ENCODE measurements at places on chromosomes 11 and 22. TPM values are rescaled to one million over a fixed set of nuclear protein-coding genes. Genes with fewer than 3 reads are reported as not detected.
A peak's percentile ranks its signal among the peaks of the same experiment; 100 is the strongest.

DNA sequence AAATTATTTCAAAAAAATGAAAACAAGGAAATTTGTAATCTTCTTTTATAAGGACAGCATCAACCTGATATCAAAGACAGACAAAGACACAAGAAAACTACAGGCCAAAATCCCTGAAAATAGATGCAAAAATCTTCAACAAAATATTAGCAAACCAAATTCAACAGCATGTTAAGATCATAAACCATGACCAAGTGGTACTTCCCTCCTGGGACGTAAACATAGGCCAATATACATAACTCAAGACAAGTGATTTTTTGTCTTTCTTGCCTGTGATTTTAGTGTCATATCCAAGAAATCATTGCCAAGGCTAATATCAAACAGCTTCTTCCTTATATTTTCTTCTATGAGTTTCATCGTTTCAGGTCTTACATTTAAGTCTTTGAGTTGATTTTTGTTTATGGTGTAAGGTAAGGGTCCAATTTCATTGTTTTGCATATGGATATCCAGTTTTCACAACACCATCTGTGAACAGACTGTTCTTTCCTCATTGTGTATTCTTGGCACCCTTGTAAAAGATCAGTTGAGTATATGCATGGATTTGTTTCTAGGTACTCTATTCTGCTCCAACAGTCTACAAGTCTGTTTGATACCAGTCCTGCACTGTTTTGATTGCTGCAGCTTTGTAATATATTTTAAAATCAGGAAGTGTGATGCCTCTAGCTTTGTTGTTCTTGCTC is 50.0 kb downstream of the SBF2 start:
- no peak for DNase-seq

DNA sequence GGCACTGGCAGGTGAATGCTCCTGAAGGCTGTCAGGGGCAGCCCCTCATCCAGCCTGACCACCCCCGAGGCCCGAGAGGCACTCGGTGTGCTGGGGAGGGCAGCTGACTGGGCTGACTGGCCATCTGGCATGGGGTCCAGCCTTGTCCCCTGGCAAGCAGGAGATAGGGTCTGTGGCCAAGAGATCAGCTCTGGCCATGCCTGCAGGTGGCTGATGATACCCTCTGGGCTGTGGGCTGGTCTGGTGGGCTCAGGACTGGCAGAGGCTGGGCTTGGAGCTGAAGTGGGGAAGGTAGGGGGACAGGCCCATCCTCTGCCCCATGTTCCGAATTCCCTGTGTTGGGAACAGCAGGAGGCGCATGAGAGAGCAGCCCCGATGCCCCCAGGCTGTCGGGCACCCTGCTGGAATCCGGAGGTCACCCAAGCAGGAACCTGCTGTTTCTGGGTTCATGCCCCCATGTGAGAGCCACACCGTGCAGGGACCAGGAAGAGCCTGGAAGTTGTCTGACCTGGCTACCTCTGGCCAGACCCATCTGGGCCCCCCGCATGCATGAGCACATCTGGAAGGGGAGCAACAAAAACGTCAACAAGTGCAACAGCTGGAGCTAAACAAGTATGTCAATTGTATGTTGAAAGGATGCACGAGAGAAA is 527.0 kb downstream of the TBC1D22A start:
- no peak for DNase-seq

GLYAT gene
- polyA plus RNA-seq = 146 TPM

PRG3 gene
- polyA plus RNA-seq = 1.2 TPM

NFAM1 gene
- 0.72 TPM for polyA plus RNA-seq

GRCh38 chr11:126840201-126840886 is 160.2 kb downstream of the KIRREL3 start:
- DNase-seq = no peak

POLA2 gene
- 24.3 TPM for polyA plus RNA-seq

- no peak for DNase-seq
Measured at GRCh38 chr11:69914286-69915150, 95.3 kb upstream of the FGF3 start.

GRCh38 chr22:50604256-50605001 is 3.8 kb downstream of the MAPK8IP2 start:
- DNase-seq = no peak

PIK3C2A gene
- polyA plus RNA-seq = 66.4 TPM

GRCh38 chr11:31788085-31788484 is 23.0 kb downstream of the PAX6 start:
- DNase-seq = no peak

NXPE2 gene
- polyA plus RNA-seq = 0.37 TPM

GRCh38 chr11:112723676-112724495 is 237.3 kb upstream of the NCAM1 start:
- DNase-seq = no peak

GRCh38 chr11:9565822-9566560 is 7.5 kb upstream of the WEE1 start:
- DNase-seq = peak; percentile 21

DNA sequence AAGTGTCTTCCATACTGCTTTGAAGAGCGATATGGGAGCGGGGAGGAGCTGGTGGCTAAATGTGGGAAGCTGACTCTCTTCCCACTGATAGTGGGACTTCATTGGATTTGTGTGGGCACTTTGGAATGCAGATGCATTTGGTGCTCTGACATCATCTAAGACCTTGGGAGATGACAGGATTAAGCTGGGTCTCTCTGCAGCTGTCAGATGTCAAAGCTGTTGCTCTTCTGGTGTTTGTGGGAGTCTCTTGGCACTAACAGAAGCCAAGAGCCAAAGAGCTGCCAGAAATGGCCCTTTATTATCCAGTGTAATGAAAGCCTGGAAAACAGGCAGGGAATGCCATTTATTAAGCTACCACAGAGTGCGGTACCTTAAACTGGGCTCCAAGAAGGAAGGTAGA is 20.6 kb downstream of the GRAMD1B start:
- no peak for DNase-seq

- no peak for DNase-seq
Measured at GRCh38 chr11:112932593-112932992, 28.6 kb upstream of the NCAM1 start.

DNA sequence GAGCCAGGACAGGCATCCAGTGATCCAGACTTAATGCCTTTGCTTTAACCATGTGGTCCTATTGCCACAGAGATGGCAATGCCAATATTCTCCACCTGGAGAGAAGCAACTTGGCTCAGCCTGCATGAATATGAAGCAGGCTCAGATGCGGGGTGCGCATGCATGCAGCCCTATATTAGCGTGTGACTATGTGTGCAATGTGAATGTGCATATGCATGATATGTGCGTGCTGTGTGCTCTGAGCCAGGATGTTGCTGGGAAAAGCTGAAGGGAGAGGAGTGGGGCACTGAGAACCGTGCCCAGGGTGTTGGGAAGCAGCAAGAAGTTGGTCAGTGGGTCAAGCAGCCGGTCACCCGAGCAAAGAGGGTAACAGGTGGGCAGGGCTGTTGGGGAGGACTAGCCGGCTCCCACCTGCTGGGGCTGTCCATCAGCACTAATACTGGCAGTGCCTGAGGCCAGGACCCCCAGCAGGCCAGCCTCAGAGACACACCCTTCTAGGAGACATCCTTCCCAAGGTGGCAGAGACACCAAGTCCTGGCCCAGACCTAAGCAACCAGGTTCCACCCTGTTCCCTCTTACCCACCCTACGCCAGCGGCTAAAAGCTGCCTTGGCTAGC is 24.8 kb upstream of the MYOD1 start:
- DNase-seq = no peak

DNA sequence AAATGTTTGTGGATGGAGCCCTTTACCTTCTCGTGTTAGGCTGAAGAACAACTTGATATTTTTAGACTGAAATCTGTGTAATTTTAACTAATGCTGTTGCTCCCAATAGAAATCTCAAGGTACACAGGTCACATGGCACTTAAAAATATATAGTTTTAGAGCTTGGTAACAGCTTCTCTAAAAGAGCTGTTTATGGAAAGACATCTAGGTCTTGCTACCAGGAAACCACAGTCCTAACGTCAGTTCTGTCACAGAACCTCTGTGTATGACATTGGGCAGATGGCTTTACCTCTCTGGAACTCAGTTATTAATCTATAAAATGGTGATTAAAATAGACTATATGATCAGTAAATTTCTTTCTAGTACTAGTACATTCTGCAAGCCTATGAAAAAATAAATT is 35.4 kb downstream of the PAK1 start:
- DNase-seq = no peak

RGL4 gene
- polyA plus RNA-seq = 4.7 TPM

- DNase-seq = no peak
Measured at GRCh38 chr11:99065121-99065520, 44.4 kb downstream of the CNTN5 start.

DNA sequence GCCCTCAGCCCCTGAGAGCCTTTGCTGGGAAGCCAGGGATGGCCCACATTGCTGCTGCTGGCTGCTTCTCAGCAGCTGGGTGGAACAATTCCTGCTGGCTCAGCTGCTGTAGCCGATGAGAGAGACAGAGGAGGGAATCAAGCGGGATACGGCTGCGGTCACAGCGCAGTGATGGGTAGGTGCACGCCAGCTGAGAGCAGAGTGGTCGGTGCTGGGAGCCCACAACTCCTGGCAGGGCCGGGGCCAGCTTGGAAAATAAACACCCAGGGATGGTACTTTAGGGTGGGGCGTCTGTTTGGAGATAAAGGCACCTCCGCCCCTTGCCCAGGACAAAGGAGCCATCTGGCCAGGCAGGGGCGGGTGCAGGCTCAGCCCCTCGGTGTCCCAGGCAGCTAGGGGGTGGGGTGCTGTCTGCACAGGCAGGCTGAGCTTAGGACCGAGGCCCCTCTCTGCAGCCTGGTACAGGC is 480.5 kb downstream of the MIAT start:
- no peak for DNase-seq

TRIM48 gene
- not detected for polyA plus RNA-seq

Data from left renal pelvis (tissue), 4 donors.